ENCODE measurements at places on chromosomes 7 and 10.

- no peak for DNase-seq
Observed at GRCh38 chr10:88270871-88271713, 312.0 kb downstream of the RNLS start.

GRCh38 chr7:98265841-98266271 is 13.8 kb upstream of the TECPR1 start:
- DNase-seq, result no peak

DNA sequence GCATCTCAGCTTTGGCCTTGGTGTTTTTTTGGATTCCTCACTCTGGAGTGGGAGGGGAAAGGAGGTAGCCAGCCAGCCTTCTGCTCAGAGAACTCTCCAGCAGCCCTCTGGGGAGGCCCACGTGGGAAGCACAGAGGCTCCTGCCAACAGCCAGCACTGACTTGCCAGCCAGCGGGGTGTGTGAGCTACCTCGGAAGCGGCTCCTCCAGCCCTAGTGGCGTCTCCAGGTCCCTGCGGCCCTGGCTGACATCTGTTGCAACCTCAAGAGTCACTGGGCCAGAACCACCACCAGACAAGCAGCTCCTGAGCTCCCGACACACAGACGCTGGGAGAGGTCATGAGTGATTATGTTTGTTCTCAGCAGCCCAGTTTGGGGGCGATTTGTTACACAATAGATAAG is 180.2 kb upstream of the FZD8 start:
- DNase-seq, result no peak

DNA sequence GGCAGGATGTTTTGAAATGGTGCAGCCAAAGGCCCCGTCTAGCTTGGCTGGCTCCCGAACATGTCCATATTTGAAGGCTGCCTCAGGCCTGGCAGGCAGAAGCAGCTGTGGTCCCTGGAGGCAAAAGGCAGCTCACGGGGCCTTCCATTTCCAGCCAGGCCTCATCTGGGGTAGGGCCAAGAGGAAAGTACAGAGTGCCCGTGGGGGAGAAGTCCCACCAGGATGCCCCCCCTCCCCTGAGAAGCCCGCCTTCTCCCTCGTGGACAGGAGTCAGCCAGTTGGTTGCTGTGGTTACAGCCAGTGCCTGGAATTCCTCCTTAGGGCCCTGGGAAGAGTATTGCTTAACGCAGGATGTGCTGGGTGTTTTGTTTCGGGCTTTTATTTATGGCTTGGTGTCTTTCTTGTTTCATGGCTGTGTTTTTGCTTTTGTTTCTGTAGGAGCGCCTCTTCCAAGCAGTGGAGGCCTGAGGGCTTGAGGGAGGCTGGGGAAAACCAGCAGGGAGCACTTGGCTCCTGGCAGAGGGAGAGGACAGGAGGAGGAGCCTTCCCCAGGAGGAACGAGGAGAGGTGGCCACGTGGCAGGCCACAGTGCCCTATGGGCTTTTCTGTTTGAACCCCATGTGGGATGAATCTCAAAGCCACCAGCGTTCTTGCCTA is 45.4 kb downstream of the CHST3 start:
- peak; percentile 63 for DNase-seq

DNA sequence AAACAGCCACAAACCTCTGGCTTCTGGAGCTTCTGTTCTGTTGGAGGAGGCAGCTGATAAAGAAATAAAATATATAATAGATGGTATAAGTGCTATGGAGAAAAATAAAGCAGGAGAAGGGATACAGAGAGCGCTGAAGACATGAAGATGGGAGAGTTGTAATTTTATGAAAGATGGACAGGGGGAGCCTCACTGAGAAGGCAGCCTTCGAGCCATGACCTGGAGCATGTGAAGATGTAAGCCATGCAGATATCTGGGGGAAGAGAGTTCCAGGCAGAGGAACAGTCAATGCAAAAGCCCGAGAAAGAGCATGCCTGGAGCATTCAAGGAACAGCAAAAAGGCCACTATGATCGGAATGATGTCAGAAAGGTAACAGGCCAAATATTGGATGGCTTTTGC is 187.5 kb downstream of the KIAA1217 start:
- no peak for DNase-seq

GRCh38 chr10:75418712-75419111 is 12.7 kb upstream of the LRMDA start:
- DNase-seq, result no peak

DNA sequence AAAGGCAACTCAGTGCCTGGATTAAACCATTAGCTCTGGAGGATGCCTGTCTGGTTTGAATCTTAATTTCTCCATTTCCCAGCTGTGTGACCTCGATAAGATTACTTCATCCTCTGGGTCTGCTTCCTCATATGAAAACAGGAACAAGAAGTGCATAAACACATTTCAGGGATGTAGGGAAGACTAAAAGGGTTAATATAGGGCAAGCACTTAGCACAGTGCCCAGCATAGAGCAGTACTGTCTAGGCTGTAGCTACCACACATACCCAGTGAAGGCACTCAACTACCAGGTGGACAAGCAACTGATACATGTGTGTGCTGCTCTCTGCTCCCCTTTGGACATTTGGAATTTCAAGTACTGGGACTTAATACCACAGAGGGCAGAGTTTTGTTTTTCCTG is 85.4 kb downstream of the KCNMA1 start:
- DNase-seq, result no peak

- no peak for DNase-seq
Observed at GRCh38 chr7:73899731-73900142, 38.8 kb downstream of the TMEM270 start.

GRCh38 chr7:105098863-105099515 is 85.0 kb downstream of the KMT2E start:
- no peak for DNase-seq

- DNase-seq, result peak; percentile 22
Observed at GRCh38 chr10:50550291-50550839, 73.4 kb downstream of the SGMS1 start.

- no peak for DNase-seq
Observed at GRCh38 chr10:113441686-113442270, 111.1 kb upstream of the HABP2 start.

GRCh38 chr10:113603057-113603777 is 50.4 kb downstream of the HABP2 start:
- DNase-seq, result no peak

- DNase-seq, result no peak
Observed at GRCh38 chr10:130412317-130412716, 276.1 kb downstream of the GLRX3 start.

GRCh38 chr10:75283671-75284470 is 48.1 kb upstream of the COMTD1 start:
- DNase-seq, result no peak

GRCh38 chr7:158814637-158815036 is 14.7 kb downstream of the ESYT2 start:
- DNase-seq, result no peak

GRCh38 chr7:141366091-141366621 is 185.1 kb upstream of the AGK start:
- no peak for DNase-seq

- no peak for DNase-seq
Observed at GRCh38 chr10:131771634-131772358, 129.0 kb upstream of the PPP2R2D start.

DNA sequence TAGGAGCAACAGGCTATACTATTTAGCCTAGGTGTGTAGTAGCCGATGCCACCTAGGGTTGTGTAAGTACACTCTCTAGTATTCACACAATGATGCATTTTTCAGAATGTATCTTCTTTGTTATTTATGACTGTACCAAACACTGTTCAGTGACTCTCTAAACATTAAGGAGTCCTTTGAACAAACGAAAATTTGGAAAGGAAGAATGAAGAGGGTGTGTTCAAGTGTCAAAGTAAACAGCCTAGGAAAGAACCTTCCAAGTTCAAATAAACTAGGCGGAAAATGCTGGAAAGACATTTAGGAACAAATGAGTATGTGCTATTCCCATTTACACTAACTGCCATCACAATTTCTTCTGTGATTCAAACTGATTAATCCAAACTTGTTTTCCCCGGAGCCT is 142.4 kb downstream of the CHCHD3 start:
- DNase-seq, result no peak

- no peak for DNase-seq
Observed at GRCh38 chr10:131167036-131167860, 144.3 kb downstream of the TCERG1L start.

DNA sequence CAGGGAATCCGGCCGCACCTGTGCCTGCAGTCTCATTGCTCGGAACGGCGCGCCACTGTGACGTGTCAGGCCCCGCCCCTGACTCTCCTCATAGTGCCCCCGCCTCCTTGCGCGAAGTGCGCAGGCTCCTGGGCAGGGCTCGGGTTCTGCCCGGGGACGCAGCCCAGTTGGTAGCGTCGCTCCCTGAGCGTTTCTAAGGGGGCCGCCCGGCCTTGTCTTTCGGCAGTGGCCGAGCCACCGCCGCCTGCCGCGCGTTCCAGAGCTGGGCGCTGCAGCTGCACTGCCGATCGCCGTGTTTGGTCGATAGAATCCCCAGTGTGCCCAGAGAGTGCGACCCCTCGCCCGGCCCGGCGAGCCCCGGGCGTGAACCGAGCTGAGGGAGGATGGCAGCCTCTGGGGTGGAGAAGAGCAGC is at the start of gene KLHL7:
Gene KLHL7, plus strand, starts transcription at position 142 of the 413 bp plus-strand sequence. Its CDS starts 242 bp downstream, at position 384.
- DNase-seq, result no peak

DNA sequence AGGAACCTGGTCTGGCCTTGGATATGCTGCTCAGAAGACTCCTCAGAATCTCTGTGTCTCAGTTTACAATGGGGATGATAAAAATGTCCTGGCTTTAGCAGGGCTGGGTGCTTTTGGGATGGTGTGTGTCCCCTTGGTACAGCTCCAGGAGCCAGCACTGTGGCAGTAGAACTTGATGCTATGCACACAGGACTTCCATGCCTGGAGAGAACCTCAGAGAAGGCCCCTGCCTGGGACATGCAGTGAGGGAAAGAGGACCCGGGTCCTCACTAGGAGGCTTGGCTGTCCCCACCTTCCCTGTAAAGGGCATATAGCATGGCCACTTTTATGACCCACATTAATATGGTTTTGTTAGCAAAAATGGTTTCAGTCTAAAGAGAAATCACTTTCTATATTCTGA is 100.5 kb downstream of the GLRX3 start:
- no peak for DNase-seq

- DNase-seq, result no peak
Observed at GRCh38 chr10:48496831-48497779, 107.8 kb downstream of the ARHGAP22 start.

GRCh38 chr10:125232841-125233240 is 72.5 kb upstream of the CTBP2 start:
- no peak for DNase-seq

GRCh38 chr10:132972149-132972985 is 30.0 kb upstream of the CFAP46 start:
- no peak for DNase-seq

- no peak for DNase-seq
Observed at GRCh38 chr10:5195727-5196374, 786 bp upstream of the AKR1C4 start.

- no peak for DNase-seq
Observed at GRCh38 chr10:95476469-95477174, 84.5 kb downstream of the SORBS1 start.

DNA sequence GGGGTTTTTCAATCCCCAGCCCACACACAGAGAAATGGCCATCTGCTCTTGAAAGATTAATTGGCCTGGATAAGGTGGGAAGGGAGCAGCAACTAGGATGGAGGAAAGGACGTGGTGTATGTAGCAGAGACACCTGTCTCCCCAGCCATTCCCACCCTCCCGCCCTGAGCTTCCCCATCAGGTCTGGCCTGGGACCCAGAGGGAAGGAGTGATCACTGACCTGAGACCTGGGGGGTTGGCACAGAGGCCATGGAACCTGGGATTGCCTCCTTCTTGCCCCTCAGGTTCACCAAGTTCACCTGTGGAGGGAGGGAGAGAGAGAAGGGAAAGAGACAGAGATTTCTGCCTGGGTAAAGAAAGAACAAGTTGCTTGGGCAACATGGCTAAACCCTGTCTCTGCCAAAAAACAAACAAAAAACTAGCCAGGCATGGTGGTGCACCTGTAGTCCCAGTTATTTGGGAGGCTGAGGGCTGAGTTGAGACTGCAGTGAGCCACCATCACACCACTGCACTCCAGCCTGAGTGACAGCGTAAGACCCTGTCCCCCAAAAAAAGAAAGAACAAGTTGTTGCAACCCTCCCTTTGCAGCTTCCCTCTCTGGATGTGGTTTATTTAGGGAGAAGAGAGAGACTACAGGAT is 11.3 kb upstream of the TRPV6 start:
- no peak for DNase-seq
